ENCODE measurements at places on chromosomes 2 and 18.
A peak's percentile ranks its signal among the peaks of the same experiment; 100 is the strongest.

- DNase-seq, result peak; percentile 24
Measured at GRCh38 chr2:53751728-53752127, 15.9 kb upstream of the CHAC2 start.

DNA sequence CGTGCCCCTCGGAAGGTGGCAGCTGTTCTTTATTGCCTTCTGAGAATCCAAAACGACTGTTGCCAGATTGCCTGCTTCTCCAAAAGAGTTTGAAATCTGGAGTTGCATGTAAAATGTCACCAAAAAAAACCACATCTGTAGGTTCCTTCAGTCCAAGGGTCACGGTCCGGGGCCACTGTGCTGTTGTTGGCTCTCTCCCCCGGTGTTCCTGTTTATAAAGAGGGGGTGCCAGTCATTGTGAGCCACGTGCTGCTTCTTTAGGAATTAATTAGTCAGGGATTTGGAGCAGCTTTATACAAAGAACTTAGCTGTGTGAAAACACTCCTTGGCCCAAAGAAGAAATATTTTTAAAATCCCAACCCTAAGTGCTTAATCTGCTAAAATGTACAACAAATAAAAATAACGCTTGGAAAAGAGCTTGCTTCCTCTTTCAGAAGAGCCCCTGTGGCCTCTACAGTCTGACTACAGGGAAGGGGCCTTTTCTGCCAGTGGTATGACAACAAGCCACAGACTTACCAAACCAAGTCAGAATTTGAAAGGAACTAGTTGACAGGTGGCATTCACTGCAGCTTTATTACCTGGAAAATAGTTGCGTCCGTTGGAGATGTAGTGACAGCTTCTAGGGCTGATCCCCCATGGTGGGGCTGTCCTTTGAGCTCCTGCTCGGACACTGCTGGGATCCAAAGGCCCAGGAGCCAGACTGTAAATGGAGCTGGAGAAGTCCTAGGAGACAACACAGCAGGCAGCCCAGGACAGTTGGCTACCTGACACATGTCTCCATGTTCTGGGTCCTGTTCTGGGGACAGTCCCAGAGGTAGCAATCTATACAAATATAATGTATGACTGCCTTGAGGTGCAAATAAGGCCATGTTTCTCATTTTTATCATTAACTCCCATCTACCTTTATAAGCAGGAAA, 84.5 kb upstream of the SLC1A4 start:
- peak; percentile 46 for DNase-seq

DNA sequence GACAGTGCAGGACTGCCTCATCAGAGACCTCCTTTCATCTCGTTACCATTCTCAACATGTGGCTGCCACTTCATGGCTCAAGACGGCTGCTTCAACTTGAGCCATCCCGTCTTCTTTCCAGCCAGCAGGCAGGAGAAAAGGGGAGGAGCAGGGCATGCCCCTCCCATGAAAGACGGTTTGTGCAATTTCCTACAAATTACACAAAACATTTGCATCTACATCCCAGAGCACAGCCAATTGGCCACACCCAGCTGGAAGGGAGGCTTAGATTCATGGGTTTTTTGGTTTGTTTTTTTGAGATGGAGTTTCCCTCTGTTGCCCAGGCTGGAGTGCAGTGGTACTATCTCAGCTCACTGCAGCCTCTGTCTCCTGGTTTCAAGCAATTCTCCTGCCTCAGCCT, 11.8 kb downstream of the UCN start:
- no peak for DNase-seq

- DNase-seq, result no peak
Measured at GRCh38 chr18:68466672-68467071, 248.2 kb downstream of the TMX3 start.

GRCh38 chr18:47978141-47978540, 47.7 kb upstream of the SMAD2 start:
- DNase-seq, result no peak

DNA sequence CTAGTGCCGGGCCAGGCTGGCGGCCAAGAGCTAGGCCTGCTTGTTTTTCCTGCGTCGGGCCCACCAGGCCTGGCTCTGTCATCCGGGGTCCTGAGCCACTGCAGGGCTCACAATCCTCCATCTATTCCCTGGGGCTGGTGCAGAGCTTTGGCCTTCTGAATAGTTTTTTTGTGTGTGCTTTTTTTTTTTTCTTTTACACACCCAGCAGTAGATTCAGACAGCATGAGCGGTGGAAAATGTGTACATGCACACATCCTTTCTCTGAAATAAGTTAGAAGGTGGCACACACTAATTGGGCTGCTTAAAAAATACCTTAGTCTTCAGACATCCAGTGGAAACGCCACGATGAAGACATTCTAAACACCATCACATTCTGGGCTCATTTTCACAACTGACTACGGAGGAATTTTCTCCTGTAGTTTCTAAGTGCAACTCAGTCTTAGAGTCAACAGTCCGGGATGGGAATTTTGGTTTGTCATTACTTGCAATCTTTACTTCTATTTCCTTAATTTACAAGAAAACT, 6.1 kb downstream of the ZFP36L2 start:
- DNase-seq, result peak; percentile 71

- no peak for DNase-seq
Measured at GRCh38 chr2:206462240-206462854, 19.0 kb downstream of the ADAM23 start.

DNA sequence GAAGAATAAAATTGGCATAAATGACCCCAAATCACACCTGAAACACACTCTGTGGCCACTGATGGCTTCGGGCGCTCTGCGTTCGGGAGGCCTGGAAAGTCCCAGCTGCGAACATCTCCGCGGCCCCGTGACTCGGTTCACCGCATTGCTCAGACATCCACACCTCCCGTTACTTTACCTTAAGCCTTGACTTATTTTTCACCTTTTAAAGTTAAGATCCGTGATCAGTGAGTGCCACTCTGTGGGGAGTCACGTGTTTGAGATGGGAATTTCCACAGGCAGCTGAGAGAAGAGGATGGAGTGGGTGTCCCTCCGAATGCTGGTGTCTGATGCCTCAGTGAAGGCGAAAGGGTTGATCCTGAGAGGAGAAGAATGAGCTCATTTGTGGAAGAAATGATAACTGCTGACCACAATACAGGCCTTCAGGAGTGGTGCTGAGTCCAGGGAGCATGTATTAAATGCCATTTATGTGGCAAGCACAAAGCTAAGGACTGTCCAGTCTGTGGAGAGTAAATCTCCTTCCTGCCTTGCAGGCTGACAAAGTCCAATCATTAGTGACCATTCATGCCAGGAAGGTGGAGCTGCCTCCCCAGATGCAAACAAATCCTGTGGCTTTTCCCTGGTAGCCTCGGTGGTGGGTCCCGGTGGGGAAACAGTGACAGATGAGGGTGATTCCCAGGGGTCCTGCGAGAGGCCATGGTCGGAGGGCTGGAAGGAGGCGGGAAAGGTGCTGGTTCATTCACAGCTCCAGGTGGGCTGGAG, 168.8 kb downstream of the RTP5 start:
- DNase-seq, result no peak

DNA sequence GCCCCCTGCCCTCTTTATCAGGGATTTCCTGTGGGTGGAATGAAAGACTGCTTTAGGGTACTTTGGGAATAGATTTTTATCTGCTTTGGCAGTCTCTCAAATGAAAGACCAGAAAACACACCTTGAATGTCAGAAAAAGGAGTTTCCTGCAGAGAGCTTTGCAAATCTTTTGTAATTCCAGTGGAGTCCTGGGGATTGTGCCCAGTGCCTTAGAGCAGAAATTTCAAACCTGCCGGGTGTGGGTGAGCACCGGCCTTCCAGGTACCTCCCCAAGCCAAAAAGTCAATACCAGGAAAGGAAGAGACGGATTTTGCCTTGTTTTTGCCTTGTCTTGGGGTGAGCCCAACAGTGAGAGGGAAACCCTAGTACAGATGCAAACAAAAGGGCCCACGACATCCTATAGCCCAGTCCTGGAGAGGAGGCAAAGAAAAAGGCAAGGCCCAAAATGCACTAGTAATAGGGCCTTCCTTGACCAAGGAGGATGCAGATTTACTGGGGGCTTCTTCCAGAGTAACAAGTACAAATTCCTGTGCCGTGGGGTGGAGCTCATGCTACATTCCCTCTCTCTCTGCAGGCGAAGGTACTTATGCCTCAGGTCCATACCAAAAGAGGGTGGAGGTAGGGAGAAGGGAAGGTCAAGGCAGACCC, 36.4 kb downstream of the FOXI3 start:
- no peak for DNase-seq

- no peak for DNase-seq
Measured at GRCh38 chr18:23244401-23244800, 109.1 kb downstream of the CABLES1 start.

- no peak for DNase-seq
Measured at GRCh38 chr2:210188190-210188589, 17.0 kb upstream of the KANSL1L start.

- DNase-seq, result peak; percentile 55
Measured at GRCh38 chr2:168449419-168449818, 6.7 kb upstream of the CERS6 start.

- DNase-seq, result no peak
Measured at GRCh38 chr2:227252831-227253230, 72.2 kb upstream of the MFF start.

DNA sequence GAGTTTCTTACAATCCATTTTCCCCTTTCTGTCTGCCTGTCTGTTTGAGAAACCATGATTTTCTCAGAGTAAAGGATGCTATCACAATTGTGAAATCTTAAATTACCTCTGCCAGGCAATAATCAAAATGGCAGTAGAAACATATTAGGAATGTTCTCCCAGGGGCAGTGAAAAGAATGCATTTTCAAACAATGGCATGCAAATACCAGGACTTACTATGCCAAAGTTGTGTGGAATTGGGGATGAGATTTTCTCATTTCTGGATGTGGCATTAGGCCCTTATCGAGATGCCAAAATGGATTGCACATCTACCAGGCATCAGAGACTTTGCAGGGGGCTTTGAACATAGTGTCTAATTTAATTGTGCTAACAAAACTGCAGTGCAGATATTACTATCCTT, 821.4 kb downstream of the RNF144A start:
- no peak for DNase-seq

- DNase-seq, result peak; percentile 96
Measured at GRCh38 chr2:233387667-233388528, 33.6 kb downstream of the DGKD start.

DNA sequence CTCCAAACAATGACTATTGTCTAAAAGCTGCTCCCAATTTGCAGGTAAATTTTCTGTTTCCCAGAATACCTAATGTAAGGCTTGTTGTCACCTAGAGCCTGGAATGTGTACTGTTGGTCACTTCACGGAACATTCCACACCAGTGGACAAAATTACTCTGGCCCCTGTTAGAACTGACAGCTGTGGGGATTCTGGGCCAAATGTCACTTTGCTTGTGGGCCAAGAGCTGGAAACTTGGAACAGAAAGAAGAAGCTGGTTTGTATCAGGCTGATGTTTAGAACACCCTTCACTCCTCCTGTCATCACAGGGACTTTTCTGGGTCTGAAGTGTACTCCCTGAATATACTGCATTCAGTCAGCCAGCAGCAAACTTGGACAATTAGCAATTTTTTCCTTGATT, 495.6 kb upstream of the SYT4 start:
- no peak for DNase-seq

- no peak for DNase-seq
Measured at GRCh38 chr2:48345176-48345575, 184.8 kb upstream of the STON1 start.

GRCh38 chr2:182767578-182767977, 51.5 kb downstream of the DNAJC10 start:
- DNase-seq, result peak; percentile 81

DNA sequence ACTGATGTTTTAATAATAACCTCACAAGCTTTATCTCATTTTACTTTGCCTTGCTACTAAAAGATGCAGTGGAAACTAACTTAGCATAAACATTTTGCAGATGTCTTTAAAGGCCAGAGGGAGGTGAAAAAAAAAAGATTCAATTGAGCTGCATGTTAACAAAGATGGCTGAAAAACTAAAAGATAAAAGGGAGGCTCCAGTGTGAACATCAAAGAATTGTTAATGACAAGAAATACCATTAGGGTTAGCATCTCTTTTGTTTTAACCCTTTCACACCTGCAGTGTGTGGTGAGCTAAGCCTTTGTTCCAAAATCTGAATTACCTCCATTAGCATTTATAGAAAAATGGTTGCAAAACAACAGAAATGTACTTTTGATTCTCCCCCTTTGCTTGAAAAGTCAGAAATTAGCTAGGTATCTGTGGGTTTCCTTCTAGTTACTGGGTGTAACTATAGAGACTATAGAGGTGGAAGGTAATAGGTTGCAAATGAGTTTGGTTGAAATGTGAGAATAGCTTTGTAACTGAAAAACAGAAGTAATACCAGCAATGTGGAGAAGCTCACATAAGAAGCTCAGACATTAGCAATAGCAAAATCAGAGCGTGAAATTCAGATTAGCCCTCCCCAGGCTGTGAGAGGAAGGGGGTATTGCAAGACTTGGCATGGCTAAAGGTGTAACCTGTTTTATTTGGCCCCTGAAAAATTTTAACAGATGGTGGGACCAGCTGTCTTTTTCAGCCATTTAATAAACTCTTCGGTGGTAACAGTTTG, 34.8 kb upstream of the SP5 start:
- DNase-seq, result no peak

- DNase-seq, result no peak
Measured at GRCh38 chr18:77015169-77015568, 117.4 kb downstream of the MBP start.

DNA sequence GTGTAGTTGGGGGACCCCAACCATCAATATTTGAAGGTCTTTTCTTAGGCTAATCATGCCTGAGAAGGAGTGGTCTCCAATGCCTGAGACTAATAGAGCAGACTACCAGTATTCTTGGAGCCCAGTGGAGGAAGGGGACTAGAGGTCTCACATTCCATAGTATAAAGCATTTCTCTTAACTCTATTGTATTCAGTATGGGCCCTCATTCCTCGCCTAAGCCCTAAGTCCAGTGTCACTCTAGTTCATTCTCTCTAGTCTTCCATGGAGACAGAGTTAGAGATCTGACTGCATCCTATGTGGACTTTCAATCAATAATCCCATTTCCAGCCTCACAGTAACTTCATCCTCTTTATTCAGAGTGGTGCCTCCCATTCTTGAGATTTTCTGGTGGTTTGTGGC, 29.7 kb upstream of the MAP4K4 start:
- DNase-seq, result no peak

DNA sequence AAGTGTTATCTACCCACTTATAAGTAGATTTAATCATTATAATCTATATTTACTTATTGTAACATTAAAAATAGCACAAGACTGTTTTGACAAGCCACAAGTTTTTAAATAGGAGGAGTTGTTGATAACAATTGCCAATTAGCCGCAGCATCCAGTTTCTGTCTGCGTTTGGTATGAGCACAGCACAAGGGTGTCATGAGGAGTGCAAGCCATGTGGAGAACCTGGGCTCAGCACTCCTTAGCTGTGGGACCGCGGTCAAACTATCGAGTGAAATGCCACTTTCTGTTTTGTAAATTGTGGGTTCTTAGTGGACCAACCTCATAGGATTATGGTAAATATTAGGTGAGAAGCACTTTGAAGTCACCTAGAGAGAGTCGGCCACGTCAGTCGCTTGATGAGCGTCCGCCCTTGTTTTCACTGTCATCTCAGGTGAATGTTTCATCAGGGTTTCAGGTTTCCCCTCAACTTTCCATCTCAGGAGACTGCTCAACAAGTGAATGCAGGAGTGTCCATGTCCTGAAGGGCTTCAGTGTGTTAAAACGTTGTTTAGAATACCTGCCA, 294.5 kb downstream of the ZNF407 start:
- no peak for DNase-seq
